NCI-H187 treated with DMSO at 0.1 percent for 48 hours (cell line): ENCODE measurements at places on chromosomes 3 and 15.

- DNase-seq, result no peak
These were observed 56.9 kb downstream of the PTPRG start for GRCh38 chr3:61618231-61618630.

DNA sequence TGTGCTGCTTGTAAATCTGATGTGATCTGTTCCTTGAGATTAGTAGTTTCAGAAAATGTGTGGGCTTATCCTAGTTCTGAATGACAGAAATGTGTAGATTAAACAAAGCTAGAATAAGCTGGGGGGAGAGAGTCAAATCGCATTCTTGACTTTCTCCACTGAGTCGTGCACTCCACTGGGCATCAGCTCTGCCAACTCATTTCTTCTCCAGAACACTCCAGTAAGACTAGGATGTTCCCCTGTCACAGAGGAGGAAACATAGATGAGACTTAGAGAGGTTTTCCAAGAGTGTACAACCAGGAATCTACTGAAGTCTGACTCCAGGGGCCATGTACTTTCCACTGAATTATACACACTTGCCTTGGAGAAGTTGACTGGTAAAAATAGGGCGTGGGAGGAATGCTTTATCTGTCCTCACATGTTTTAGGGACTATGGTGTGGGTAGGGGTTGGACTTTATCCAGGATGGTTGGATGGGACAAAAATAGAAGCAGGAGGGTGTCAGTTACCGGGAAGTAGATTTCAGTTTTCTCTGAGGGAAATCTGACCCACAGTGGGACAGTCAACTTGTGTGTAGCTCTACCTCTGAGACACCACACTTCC lies 298.2 kb downstream of the UBE2E2 start:
- DNase-seq, result no peak

DNA sequence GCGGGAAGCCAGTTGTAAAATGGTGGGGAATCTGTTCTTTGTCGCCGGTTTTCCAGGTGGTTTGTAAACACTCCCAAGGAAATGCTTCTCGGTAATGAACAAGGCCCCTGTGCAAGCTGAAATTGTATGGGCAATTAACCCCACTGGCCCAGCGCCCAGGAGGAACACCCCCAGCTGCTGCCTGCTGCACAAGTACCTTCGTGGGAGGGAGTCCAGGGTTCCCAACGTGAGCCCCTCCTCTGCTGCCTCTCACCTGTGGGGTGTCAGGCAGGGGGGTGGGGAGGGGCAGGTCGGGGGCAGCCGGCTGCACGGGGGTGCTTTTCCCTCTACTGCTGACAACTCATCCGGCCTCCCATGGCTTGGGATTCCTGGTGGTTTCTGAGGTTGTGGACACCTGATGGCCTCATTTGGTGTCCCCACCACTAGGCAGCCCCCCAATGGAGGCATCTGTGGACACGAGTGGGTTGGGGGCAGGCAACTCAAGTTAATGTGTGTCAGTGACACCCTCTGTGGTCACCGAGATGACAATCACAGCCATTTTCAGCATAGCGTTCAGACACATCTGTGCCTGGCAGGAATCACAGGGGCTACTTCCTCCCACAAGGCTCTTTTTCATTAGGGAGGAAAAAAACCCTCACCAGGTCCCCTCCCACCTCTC lies 35.6 kb upstream of the PRR23E start:
- peak; percentile 74 for DNase-seq

GRCh38 chr3:50494126-50494525 lies 9.3 kb downstream of the CACNA2D2 start:
- no peak for DNase-seq

DNA sequence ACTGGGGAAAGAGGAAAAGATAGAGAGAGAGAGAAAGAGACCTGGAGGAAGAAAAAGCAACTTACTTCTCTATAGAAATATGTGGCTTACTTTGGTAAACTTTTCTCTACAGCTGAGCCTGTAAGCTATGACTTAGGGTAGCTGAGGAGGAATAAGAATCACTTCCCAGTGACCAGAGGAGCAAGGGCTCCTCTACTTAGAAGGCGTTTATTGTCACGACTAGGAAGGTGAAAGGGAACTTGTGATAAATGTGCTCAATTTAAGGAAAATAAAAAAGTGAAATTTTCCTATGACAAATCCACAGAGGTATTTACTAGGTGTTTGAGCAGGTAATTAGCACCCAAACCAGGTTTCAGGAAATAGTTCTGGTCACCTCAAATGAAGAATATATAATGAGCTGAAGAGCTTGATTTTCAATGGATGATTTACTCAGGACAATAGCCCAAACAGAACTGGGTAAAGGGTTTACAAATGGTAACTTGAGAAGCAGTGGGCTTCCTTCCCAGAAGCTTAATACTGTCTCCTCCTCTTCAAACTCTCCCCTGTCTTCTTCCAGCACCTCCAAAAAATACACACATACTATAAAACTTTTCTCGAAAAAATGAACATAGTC lies 46.1 kb downstream of the SOX2 start:
- no peak for DNase-seq

- DNase-seq, result no peak
These were observed 3.5 kb upstream of the P2RY14 start for GRCh38 chr3:151281671-151282324.

DNA sequence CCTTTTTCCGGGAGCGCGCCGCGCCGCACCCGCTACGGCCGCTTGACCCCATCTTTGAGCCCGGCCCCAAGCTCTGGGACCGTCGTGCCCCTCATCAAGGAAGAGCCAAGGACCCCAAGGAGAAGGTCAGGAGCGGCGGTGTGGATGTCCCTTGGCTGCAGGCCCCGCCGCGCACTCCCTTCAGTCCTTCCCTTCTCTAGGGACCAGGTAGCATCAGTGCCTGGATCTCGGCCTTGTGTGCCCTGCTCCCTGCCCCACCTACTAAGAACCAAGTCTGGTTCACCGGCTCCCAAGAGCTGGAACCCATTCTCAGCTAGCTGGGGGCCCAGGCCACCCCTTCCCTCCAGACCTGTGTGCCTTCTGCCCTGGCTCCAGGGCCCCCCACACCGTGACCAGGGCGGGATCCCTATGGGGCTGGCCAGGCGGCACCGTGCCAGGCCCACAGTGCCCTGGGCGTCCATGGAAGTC lies 69.3 kb upstream of the CGNL1 start:
- no peak for DNase-seq

DNA sequence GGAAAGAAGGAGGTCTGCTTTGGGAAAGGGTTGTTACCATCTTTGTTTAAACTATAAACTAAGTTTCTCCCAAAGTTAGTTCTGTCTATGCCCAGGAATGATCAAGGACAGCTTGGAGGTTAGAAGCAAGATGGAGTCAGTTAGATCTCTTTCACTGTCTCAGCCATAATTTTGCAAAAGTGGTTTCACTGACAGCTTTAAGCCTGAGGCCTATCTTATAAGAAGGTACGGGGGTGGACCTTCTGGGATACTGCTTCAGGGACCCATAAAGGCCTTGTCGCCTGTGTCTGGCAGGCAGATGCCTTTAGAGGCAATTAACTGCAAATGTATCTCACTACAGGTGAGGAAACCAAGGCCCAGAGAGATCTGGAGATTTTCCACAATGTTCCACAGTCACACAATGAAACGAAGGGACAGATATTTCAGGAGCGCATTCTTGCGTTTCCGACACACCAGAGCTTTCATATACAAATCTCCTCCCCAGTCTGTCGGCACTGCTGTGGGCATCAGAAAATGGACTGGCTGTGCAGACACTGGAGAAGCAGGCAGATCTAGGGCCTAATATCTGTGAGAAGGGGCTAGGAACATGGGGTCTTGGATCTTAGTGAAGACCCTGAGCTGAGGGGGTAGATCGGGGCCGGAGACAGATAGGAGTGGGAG lies 169.5 kb upstream of the SMAD3 start:
- DNase-seq, result no peak

DNA sequence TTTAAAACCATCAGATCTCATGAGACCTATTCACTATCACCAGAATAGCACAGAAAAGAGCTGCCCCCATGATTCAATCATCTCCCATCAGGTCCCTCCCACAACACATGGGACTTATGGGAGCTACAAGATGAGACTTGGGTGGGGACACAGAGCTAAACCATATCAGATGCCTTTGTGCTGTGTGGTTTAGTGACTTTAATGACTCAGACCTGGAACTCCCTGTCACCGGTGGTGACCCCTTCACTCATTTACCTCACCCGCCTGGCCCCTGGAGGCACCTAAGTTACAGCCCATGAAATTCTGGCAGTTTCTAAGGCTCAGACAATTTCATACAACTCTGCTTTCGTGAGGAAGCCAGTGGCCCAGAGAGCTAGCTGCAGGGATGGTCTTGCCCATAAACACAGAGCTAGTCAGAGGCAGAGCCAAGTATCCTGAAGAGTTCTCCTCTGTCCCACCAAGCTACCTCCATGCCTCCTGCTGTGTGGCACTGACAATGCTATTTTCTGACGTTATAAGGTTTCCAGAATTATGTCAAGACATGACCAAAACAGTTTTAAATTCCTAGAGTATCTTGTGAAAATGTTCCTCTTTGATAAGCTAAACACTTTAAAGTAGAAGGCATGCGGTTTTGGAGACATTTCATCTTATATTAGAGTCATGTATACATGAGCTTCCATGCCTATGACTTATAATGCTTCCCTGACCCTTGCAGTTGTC lies 231.1 kb upstream of the IL12A start:
- no peak for DNase-seq

- DNase-seq, result no peak
These were observed 52.8 kb downstream of the RHCG start for GRCh38 chr15:89443581-89443980.

- DNase-seq, result no peak
These were observed 481 bp upstream of the CRYBG3 start for GRCh38 chr3:97821287-97821773.

DNA sequence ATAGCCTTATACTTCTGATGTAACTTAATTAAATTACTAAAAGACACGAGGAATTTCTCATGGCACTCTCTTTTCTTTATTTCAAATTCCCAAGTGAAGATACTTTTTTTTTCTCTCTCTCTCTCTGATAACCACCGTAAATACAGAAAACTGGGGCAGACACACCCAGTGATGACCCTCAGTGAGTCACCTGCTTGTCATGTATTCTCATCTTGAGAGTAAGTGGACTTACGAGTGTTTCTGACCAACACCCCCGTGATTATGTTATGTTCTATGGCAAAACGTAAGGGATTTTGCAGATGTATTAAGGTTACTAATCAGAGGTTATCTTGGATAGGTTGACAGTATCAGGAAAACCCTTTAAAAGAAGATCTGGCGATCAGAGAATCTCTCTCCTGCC lies 348.8 kb upstream of the ZNF717 start:
- no peak for DNase-seq

GRCh38 chr3:155418407-155418806 lies 124.9 kb upstream of the STRIT1 start:
- no peak for DNase-seq

- no peak for DNase-seq
These were observed 62.7 kb upstream of the CCR4 start for GRCh38 chr3:32888739-32889138.

DNA sequence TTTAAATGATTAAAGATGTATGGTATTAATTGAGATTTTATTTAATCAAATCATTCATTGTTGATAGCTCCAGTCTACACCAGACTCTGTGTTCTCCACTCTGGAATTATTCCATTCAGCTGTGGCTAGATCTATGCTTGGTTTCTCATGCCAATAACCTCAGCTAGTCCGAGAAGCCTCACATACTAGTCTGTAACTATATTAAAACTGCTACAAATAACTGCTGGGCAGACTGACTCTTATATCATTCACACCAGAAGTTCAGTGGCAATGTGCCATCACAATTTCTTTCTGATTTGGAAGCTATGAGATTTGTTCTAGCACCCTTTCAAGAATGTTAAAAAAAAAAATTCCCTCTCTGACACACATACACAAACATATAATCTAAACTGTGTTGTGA lies 947.3 kb downstream of the ROBO1 start:
- no peak for DNase-seq

GRCh38 chr15:42558739-42559138 lies 10.1 kb downstream of the HAUS2 start:
- DNase-seq, result no peak

DNA sequence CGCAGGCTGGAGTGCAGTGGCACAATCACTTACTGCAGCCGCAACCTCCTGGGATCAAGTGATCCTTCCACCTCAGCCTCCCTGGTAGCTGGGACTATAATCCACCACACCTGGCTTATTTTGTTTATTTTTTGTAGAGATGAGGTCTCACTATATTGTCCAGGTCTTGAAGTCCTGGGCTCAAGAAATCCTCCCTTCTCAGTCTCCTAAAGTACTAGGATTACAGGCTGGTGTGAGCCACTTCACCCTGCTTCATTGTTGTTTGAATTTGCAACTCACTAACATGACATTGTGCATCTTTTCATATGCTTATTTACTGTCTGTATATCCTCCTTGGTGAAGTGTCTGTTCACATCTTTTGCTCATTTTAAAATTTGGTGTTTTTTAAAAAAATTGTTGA lies 10.1 kb downstream of the PARP15 start:
- no peak for DNase-seq

DNA sequence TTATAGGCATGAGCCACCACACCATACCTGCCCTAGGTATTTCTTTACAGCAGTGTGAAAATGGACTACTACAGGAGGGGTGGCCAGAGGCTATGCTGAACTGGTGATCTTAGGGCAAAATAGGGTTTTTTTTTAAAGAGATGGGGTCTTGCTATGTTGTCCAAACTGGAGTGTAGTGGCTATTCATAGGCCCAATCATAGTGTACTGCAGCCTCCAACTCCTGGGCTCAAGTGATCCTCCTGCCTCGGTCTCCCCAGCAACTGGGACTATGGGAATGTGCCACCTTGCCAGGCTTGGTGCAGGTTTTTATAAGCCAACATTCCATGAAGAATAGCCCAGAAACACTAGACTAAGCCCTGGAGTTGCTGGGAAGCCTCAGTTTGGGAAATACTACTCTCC lies 28.6 kb upstream of the TSC22D2 start:
- no peak for DNase-seq

- no peak for DNase-seq
These were observed 47.8 kb downstream of the BOC start for GRCh38 chr3:113259196-113259595.

DNA sequence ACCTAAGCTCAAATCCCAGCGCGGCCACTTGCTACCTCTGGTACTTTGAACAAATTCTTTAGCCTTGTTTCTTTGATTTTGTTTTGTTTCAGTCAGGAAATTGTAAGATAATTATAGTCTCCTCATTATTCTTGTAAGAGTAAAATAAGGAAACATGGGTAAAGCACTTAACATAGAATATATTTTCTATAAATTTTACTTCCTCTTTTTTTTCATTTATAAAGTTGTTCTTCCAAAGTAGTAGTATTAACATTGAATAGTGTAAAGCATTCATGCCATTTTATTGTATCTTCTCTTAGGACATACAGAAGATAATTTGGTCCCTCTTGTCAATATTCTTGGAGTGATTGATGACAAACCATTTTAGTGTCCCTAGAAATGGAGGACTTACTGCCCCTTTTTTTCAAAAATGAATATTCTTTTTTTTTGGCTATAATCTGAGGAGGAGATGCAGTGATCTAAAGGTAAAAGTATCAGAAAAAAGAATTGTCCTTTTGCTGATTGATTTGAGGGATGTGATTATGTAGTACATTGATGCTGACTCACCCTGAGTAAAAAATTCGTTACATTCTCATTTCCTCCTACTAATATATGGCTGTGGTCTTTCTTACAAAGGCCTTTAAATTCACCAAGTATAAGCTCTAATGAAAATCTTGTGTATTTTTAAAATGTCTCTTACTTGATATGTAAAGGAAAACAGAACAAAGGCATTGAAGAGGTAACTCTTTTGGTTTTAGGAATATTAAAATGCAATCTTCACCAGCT lies 51.0 kb downstream of the ALCAM start:
- DNase-seq, result no peak

- no peak for DNase-seq
These were observed 14.5 kb downstream of the EPHB1 start for GRCh38 chr3:134809427-134810051.
